Foreskin fibroblast (primary cell): ENCODE measurements at places on chromosomes 11 and 22.

DNA sequence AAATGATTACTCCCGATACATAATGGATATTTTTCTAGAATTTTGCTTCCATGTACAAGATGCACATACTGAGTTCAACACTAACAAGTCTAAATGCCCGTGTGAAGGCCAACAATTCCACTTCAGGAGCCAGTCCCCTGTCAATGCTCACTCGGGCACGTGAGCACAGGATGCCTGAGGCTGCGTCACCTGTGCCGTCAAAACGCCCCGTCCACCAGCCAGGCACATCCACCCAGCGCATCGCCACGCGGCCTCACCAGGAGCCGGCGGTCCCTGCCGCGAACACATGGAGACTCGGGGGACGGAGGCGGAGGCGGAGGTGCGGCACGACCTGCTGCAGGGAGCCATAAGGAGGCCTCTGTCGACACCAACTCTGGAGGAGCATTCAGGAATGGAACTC lies 9.8 kb downstream of the TOLLIP start:
- no peak for DNase-seq

DNA sequence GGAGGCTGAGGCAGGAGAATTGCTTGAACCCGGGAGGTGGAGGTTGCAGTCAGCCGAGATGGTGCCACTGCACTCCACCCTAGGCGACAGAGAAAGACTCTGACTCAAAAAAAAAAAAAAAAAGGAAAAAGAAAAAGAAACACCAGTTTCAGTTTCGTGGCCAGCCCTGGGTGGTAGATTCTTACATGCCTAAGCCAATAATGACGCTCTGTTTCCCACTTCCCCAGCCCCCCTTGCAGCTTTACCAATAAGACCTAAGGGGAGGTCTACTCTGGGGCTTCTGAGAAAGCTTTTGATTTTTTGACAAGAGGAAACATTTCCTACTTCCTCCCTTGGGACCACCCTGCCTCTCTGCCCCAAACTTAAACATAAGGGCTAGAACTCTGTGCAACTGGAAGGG lies 30.0 kb upstream of the PTPRJ start:
- DNase-seq, result no peak

GRCh38 chr22:23713696-23714595 lies 23.1 kb downstream of the RGL4 start:
- no peak for DNase-seq

GRCh38 chr11:32820497-32820896 lies 9.2 kb upstream of the PRRG4 start:
- DNase-seq, result no peak

DNA sequence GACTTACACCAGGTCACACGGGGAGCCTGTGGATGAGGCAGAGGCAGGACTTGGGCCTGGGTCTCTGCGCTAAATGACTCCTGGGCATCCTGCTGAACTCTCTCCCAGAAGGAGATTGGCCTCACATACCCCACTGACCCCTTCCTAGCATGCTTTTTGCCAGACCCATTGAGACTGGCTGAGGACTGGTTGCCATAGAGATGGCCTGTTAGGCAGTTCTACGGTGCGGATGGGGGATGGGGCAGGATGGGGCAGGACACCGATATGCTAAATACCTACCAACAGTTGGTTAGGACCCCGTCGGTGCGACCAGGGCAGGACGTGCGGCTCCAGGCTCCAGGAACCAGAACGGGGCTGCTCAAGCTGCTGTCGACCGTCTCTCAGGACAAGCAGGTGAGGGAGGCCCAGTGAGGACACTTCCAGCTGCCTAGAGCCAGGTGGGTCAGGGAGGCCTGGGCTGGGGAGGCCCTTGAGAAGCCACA lies at the start of gene TSGA10IP:
TSGA10IP (plus strand) TSS at position 51 of the 482 bp plus-strand sequence; CDS start at position 247, 196 bp downstream.
- DNase-seq, result no peak

DNA sequence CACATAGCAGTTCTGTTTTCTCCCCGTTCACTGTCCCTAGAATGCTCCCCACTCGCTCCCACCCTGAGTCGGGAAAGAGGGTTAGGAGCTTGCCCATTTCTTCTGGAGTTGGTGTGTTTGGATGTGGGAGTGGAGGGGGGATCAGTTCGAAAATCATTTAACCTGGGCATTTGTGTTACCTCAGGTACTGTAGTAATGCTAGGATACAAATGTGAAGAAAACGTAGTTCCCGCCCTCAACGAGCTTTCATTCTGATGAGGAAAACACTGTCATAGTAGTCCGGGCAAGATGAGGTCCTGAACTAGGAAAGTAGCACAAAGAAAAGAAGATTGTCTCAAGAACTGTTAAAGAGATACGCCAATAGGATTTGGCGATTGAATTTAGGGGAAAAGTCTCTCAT lies 539 bp downstream of the SDHD start:
- no peak for DNase-seq

- DNase-seq, result no peak
These were observed 34.6 kb downstream of the CSNK2A3 start for GRCh38 chr11:11318461-11318860.

- no peak for DNase-seq
These were observed 23.2 kb downstream of the ISX start for GRCh38 chr22:35089139-35089538.

GRCh38 chr11:128981254-128981653 lies 38.6 kb upstream of the TP53AIP1 start:
- DNase-seq, result no peak

- DNase-seq, result no peak
These were observed 2198.2 kb upstream of the RAG2 start for GRCh38 chr11:38796281-38796680.

DNA sequence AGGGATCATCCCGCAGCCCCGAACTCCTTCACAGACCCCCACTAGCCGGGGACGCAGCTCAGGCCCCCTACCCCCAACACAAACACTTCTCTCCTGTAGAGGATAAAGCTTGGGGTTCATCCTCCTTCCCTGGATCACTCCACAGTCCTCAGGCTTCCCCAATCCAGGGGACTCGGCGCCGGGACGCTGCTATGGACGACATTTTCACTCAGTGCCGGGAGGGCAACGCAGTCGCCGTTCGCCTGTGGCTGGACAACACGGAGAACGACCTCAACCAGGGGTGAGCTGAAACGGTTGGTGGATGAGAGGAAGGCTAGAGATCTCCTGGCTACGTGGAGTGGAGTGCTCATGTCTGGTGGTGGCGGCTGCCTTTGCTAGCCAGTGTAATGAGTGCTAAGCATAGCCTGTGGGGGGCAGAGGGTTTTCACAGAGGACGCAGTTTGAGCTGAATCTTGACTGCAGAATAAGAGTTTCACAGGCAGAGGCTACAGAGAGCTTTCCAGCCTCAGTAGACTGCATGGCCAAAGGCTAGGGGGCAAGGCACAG lies 580 bp downstream of the ILK start:
- peak; percentile 81 for DNase-seq

DNA sequence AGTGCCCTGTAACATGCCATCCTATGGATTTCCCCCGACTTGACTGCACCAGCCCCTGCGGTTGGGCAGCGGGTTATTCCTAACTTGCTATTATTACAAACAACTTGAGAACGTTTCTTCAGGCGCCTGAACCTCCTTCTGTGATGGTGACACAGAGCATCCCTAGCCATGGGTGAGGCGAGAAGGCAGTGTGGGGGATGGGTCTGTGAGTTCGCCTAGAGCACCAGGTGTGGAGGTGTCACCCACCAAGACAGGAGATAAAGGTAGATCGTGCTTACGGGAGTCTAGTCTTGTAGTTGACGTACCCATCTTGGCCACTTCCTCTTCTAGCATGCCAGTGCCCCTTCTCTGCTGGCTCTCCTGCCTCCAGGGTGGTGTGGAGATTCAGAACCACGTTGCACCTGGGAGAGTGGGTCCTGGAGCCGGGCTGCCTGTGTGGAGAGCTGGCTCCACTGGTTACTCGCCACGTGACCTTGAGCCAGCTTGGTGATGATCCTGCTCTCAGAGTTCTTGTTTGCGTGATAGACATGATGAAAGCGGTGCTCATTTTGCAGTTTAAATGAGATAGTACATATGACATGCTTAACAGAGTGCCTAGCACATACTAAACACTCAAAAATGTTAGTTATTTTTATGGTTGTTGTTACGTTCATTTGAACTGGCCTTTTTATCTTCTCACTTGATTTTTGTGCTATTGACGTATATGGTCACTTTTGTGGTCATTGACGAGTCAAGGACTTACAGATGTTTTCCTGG lies 37.8 kb downstream of the TBC1D22A start:
- DNase-seq, result no peak

GRCh38 chr11:105838668-105839384 lies 183.2 kb downstream of the MSANTD4 start:
- peak; percentile 73 for DNase-seq
